ENCODE measurements at places on chromosomes 11 and 22.

GRCh38 chr11:86748296-86748695 is 52.0 kb upstream of the PRSS23 start:
- DNase-seq = no peak

GRCh38 chr11:100203789-100204188 is 483.3 kb upstream of the ARHGAP42 start:
- no peak for DNase-seq

DNA sequence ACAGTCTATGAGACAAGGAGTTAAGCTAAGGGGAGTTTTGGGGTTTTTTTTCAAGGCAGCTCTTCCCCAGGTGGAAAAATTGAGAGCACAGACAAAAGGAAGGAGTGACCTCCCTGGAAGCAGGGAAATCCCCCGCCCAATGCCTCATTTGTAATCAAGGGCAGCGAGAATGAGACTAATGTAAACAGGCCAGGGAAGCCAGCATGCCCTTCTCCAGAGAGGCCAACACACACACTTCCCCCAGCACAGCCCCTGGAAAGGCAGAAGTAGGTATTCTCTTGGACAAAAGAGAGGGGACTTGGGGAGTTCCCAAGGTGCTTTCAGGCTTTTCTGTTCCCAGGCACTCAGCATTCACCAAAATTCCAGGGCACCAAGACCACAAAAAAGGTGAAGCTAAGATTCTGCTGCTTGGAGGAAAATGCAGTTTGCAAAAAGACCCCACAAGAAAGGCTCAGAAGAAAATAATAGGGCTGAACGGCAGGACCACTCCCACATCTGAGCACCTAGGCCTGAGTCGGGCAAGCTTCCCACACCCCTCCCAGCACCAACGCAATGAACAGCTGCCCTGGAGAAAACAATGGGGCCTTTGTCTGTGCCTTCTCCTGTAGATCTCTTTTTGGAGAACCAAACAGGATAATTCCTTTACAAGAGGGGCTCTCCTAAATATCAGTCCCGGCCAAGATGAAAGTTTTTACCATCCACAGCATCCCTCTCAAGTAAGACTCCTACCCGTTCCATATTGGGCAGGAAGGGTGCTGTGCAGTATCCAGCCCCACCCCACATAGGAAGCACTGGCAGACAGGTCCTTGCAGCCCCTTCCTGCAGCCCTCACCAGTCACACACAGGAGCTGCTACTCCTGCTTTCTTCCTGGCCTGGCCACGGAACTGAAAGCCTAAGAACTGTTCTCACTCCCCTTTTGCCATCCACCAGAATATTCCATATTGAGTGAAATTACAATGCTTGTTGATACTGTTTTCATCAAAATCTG is 70.7 kb upstream of the AKIP1 start:
- no peak for DNase-seq

DNA sequence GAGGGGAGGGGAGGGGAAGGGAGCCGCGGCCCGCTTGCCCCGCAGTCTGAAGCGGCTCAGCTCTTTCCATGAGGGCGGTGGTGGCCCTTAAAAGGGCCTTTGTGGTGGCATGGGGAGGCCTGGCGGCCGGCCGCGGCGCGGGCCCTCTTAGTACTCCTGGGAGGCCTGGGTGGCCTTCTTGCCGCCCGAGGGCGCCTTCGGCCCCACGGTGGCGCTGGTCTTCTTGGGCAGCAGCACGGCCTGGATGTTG is 6.9 kb downstream of the DPAGT1 start:
- peak; percentile 76 for DNase-seq

GRCh38 chr22:39471381-39472141 is 14.7 kb downstream of the MGAT3 start:
- DNase-seq = peak; percentile 20

DNA sequence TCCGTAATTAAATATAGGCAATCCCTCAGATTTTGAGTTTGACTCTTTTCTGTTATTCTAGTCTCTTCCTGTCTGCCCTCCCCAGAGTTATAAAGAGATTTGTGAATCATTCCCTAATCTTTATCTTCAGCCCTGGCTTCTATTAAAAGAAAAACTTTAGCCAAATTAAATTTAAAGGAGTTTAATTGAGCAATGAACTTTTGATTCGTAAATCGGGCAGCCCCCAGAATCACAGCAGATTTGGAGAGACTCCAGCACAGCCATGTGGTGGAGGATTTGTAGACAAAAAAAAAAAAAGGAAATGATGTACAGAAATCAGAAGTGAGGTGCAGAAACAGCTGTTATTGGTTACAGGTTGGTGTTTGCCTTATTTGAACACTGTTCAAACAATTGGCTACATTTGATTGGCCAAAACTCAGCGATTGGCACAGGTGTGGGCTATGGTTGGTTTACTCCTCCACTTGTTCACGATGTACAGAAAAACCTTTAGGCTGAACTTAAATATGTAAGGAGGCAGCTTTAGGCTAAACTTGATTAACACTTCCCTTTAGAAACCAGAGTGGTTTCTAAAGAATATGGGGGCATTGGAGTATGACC is 2.3 kb upstream of the ALKBH8 start:
- no peak for DNase-seq

DNA sequence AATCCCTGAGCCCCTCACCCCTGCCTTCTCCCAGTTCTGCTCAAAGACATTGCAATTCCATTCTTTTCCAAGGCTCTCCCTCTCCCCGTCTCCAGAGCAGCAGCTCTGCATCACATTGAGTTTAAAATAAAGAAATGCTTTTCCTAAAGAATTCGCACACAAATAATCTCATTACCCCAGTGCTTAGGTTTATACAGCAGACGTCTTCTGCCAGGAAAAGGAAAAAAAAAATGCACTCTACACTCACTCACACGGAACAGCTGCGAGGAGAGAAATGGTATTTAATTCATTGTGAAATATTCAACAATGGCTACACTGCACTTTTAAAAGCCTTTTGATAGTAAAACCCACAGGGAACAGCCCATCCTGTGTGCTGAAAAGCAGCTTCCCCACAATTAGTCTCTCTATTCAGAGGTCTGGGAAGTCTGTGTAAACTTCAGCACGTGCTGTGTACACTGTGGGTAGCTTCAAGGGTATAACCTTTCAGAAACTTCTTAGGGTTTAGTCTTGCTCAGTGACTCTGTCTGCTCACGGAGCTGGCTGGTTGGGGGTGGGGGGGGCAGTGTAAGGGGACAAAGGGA is 42.8 kb downstream of the ETS1 start:
- DNase-seq = no peak

DNA sequence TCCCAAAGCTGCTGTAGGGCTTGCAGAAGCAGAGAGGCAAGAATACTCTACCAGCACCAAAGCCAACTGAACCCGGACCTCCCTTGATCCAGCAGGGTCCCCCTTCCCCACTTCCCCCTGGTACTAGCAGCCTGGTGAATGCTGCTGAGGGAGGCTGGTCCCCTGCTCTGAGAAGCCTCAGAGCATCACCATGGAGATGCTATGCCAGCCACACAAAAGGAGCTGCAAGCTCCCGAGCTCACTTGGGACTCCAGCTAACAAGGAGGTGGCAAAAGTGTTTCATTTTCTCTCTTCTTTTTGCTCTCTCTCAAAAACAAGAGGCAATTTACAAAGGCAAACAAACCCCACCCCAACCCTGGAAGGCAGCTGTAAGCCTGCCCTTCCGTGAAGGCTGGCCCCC is 509.8 kb downstream of the BUD13 start:
- DNase-seq = no peak

DNA sequence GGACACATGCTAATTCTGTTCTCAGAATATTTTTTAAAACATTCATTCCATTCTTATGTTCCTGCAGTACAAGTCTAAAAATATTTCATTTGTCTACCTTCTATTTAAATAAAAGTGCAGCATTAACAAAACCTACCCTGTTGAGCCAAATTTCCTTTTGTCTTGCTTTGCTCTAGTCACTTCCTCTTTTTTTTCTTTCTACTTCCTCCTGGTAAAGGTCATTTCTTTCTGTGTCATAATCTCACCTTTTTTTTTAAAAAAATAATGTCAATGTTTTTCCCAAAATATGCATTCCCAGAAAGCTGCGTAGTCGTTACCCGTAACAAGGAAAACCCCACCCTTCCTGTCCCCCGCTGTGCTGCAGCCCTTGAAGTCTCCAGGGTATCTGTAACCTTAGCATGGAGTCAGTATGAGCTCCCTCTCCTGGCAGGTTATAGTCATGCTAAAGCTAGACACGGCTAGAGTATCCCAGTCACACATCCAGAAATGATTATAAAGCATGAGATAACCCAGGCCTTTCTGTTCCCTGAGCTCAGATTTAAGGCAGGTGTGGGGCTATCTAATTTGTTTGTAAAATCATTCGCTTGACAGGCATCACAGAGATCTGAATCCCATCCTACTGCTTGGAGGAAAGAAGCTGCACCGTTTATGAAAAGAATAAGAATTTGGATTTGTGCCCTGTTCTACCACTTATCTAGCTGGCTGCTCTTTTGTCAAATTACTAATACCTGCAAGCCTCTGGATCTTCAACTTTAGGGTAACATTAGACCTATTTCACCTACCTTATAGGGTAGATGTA is 51.1 kb upstream of the EED start:
- peak; percentile 85 for DNase-seq

- no peak for DNase-seq
Measured at GRCh38 chr22:38289583-38290082, 16.8 kb upstream of the TMEM184B start.

GRCh38 chr11:102981324-102981910 is 25.9 kb upstream of the MMP13 start:
- DNase-seq = no peak

GRCh38 chr11:19936461-19936860 is 223.8 kb downstream of the DBX1 start:
- DNase-seq = no peak

- DNase-seq = no peak
Measured at GRCh38 chr11:27263046-27263445, 100.0 kb downstream of the CCDC34 start.

- no peak for DNase-seq
Measured at GRCh38 chr22:28711341-28711740, 30.3 kb downstream of the CHEK2 start.

GRCh38 chr11:14149683-14150082 is 187.2 kb downstream of the SPON1 start:
- no peak for DNase-seq

DNA sequence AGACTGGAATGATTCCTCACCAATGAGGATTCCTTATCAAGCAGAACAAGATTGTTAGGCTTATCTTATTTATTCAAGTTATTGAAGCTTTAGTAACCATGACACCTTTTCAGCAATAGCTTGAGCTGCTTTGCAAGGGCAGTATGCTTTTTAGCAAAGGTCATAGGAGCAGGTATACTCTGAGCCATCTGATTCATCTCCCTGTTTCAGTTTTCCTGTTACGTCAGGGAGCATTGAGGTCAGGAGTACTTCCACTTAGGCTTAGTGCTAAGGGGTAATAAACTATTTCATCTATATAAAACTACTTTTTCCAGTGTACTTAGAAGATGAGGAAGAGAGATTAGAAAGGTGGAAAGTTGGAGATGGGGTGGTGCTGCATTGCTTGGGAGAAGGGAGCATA is 17.7 kb upstream of the ANKRD42 start:
- DNase-seq = no peak

DNA sequence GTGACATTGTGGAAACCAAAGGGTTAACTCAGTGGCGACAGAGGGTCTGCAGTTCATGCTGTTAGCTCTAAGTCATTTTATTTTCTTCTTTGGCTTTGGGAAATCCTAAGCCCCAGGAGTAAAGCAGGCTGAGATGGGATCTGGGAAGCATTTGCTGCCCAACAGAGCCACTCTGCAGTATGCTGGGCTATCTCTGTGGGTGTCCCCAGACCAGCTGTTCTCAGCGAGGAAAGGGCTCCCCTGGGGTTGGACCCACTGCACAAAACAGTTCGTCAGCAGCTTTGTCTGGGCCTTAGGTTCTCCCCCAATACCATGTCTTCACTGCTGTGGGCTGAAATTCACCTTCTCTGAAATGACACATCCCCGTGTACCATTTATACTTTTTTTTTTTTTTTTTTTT is 34.0 kb downstream of the KREMEN1 start:
- no peak for DNase-seq

- no peak for DNase-seq
Measured at GRCh38 chr22:29092243-29092642, 19.4 kb downstream of the KREMEN1 start.

- DNase-seq = no peak
Measured at GRCh38 chr11:11661326-11662040, 39.7 kb upstream of the GALNT18 start.

DNA sequence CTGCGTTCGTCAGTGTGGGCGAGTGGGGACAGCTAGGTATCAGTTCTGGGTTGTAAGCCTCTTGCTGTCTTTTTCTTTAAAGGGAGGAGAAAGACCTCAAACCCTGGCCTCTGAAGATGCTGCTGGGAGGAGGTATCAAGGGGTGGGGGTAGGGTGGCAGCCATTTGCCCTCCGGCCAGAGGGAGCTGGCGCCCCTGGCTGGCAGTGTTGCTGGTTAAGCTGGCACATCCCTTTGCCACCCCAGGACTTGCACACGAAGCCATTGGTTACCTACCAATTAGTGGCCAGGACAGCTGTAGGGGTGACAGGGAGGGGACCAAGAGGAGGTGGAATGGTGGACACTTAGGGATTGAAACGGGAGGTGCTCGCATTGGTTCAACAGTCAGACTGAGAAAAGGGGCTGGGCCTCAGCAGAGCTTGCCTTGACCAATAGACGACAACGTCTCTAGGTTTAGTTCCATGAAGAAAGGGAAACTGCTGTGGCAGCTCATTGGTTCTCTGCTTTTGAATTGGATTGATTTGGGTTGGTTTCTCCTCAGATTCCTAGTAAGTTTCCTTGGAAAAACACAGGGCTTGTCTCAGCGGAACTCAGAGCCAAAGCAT is 77.9 kb downstream of the ST3GAL4 start:
- DNase-seq = no peak

GRCh38 chr11:76371170-76371569 is 9.8 kb downstream of the THAP12 start:
- DNase-seq = no peak

DNA sequence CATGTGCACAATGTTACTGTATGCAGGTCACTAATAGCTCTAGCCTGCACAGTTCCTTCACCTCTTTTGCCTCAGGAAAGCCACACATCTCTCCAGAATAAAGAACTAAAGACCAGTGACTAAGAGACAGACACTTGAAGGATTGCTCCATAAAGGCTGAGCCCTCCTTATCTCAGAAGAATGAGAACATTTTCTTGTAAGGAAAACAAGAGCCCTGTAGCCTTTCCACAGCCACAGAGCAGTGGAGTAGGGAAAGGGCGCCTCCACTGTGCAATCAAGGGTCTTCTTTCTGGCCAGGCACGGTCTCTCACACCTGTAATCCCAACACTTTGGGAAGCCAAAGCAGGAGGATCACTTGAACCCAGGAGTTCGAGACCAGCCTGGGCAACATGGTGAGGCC is 202.6 kb upstream of the TMEM45B start:
- DNase-seq = no peak

- no peak for DNase-seq
Measured at GRCh38 chr11:70032943-70033710, 45.0 kb upstream of the ANO1 start.

- DNase-seq = no peak
Measured at GRCh38 chr11:61782841-61783240, 9.6 kb downstream of the TMEM258 start.

DNA sequence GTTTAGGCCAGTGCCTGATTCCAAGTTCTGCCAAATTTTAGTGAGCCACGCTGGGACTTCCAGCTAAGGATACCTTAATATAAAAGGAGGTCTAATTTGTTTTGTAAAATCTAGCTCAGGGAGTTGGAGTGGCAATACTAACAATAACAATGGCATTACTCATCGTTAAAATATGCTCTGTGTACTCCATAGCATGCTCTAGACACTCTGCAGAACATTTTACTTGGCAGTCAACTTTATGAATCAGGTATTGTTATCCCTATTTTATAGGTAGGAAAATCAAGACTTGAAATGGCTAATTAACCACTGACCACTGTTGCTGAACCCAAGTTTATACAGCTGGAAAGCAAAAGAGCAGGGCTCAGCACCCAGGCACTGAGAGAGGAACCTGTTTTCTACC is 485.0 kb upstream of the KIRREL3 start:
- no peak for DNase-seq

Data from GF-D8 (cell line).